MM.1S (cell line): ENCODE measurements at places on chromosomes 3 and 15.
A peak's percentile ranks its signal among the peaks of the same experiment; 100 is the strongest.

- H3K4me3 ChIP-seq = no peak overlapping the region
- no peaks in the 10 kb centered on the region for H3K36me3 ChIP-seq
- DNase-seq = no peak
- H3K27ac ChIP-seq = no peak overlapping the region
- H3K4me1 ChIP-seq = no peaks in the 10 kb centered on the region
Observed at GRCh38 chr3:60669636-60670035, 581.6 kb downstream of the FHIT start.

GRCh38 chr3:116492379-116492778 is 47.1 kb upstream of the LSAMP start:
- H3K27ac ChIP-seq = no peak overlapping the region
- no peak overlapping the region for H3K4me3 ChIP-seq
- H3K36me3 ChIP-seq = no peaks in the 10 kb centered on the region
- no peaks in the 10 kb centered on the region for H3K27me3 ChIP-seq

- no peak for DNase-seq
- H3K27me3 ChIP-seq = no peaks in the 10 kb centered on the region
- no peaks in the 10 kb centered on the region for H3K4me1 ChIP-seq
Observed at GRCh38 chr3:130991126-130991525, 35.5 kb downstream of the ASTE1 start.

DNA sequence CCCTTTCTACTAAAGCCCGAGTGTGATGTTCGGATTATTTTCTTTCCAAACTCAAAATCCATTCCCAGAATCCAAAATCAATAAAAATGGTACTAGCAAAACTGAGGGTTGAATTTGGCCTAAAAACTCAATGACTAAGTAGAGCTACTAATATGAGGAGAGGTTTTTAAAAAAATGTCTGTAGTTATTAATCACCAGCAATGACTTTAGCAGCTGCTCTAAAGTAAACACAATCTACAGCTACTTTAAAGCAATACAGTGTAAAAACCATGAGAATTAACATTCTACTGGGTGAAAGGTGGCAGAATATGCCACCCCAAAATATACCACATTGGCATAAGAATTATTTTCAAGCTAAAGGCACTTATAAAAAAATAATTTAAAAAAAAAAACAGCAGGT is 23.5 kb downstream of the FHIT start:
- DNase-seq = no peak
- no peaks in the 10 kb centered on the region for H3K36me3 ChIP-seq
- H3K27ac ChIP-seq = no peak overlapping the region
- no peak overlapping the region for H3K4me3 ChIP-seq
- H3K27me3 ChIP-seq = no peaks in the 10 kb centered on the region

DNA sequence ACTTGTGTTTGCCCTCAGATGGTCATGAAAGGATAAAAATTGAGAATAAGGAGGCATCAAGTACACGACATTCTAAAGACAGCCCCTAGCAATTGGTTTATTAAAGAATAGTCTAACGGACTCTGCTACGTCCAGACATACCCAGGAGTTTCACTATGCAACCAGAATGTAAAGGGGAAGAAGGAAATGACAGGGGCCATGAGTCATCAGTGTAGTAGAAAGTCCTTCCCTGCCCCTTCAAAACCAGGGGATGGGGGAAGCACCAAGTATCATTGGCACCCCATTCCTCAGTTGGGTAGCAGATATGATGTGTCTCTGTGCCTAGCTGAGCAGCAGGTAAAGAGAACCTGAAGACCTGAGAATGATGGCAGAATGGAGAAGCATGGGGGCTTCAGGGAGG is 367.4 kb downstream of the IL20RB start:
- no peak overlapping the region for H3K4me3 ChIP-seq
- no peak for DNase-seq
- H3K27me3 ChIP-seq = no peaks in the 10 kb centered on the region
- no peak overlapping the region for H3K27ac ChIP-seq
- no peaks in the 10 kb centered on the region for H3K4me1 ChIP-seq

GRCh38 chr3:57004229-57004628 is 56.2 kb upstream of the SPATA12 start:
- H3K4me1 ChIP-seq = no peaks in the 10 kb centered on the region
- no peak overlapping the region for H3K4me3 ChIP-seq
- H3K27ac ChIP-seq = no peak overlapping the region
- H3K27me3 ChIP-seq = no peaks in the 10 kb centered on the region
- no peaks in the 10 kb centered on the region for H3K36me3 ChIP-seq

GRCh38 chr3:182487143-182487542 is 306.2 kb upstream of the ATP11B start:
- DNase-seq = no peak
- no peaks in the 10 kb centered on the region for H3K27me3 ChIP-seq

DNA sequence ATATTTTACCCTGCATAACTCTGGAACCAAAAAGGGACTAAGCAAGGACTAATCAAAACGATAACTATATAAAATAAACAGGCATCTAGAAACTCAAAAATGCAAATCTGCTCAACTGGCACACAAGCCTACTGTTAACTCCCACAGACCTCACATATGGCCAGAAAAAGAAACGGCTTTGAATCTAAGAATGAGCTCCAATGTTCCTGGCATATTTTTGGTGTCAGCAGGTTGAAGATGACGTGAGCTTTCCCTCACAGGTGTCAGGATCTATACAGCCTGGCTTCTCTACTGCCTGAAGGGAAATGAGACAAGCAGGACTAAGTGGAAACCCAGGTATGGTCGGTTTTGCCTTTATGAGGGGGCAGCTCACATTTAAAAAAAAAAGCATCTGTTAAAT is 120.1 kb upstream of the SPATA12 start:
- H3K36me3 ChIP-seq = no peaks in the 10 kb centered on the region
- no peak for DNase-seq
- no peak overlapping the region for H3K4me3 ChIP-seq
- H3K4me1 ChIP-seq = no peaks in the 10 kb centered on the region
- H3K27ac ChIP-seq = no peak overlapping the region

DNA sequence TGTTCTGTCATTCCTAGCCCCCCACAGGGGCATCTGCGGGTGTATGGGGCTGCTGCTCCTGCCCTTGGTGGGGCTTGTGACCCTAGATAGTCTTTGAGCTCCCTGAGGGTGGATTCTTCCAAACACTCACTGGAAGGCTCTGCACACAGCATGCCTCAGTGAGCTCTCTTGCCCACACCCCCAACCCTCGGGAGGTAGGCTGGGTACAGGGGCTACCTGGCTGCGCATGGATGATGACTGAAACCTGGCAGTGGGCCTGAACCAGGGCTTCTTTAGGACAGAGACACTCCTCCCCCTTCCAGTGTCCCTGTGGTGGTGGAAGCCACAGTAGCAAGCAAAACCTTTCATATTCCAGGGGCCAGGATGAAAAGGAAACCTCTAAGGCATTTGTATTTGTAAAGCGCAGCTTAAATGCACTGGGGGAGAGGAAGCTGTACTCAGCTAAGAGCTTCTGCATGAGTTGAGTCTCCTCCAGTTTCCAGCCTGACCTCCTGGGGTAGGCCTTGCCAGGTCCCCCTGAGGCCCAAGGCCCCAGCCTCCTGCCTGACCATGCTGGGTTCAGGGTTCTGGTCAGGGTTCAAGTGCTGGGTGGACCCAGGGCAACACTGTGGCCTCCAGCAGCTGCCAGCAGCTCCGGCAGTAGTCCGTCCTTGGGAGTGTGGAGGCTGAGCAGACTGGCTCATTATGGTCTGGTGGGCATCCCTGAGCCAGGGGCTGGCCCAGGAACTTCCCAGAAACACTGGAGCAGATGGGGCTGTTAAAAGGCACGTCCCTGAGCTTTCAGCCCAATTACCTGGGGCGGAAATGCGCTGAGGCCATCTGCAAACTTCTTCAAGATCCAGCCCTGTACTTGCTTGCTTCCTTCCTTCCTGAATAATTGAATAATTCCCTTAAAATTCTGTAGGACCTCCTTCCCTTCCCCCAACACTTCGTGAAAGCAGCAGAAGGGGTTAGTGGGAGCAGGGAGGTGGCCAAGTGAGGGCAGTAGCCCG is 89.7 kb downstream of the HMG20A start:
- no peaks in the 10 kb centered on the region for H3K27me3 ChIP-seq
- no peak overlapping the region for H3K4me3 ChIP-seq
- no peak overlapping the region for H3K27ac ChIP-seq
- H3K36me3 ChIP-seq = no peaks in the 10 kb centered on the region
- DNase-seq = no peak
- H3K4me1 ChIP-seq = 0 out of 2 replicates have a peak, but pooled peaks cover 4% of the 10 kb centered on the region

DNA sequence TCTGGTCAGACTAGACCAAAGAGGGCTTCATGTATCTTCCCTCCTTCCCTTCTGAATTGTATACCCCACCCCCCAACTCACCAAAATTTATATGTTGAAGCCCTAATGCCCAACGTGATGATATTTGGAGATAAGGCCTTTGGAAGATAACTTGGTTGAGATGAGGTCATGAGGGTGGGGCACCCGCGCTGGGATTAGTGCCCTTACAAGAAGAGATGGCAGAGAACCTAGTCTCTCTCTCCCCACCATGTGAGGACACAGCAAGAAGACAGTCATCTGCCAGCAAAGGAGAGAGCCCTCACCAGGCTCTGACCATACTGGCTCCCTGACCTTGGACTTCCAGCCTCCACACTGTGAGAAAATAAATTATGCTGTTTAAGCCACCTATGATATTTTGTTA is 13.5 kb downstream of the PLCD1 start:
- no peak overlapping the region for H3K27ac ChIP-seq
- DNase-seq = no peak
- H3K4me1 ChIP-seq = no peaks in the 10 kb centered on the region
- H3K4me3 ChIP-seq = no peak overlapping the region

- no peak overlapping the region for H3K4me3 ChIP-seq
- H3K27ac ChIP-seq = no peak overlapping the region
- peaks cover 6% of the 10 kb centered on the region; the same call in 1 of the 2 replicates for H3K4me1 ChIP-seq
- H3K36me3 ChIP-seq = no peaks in the 10 kb centered on the region
- no peaks in the 10 kb centered on the region for H3K27me3 ChIP-seq
Observed at GRCh38 chr3:124246949-124247348, 255.0 kb upstream of the ROPN1 start.

GRCh38 chr3:56119575-56120349 is 348.5 kb downstream of the ERC2 start:
- no peaks in the 10 kb centered on the region for H3K4me1 ChIP-seq
- DNase-seq = no peak
- no peaks in the 10 kb centered on the region for H3K36me3 ChIP-seq
- H3K4me3 ChIP-seq = no peak overlapping the region

DNA sequence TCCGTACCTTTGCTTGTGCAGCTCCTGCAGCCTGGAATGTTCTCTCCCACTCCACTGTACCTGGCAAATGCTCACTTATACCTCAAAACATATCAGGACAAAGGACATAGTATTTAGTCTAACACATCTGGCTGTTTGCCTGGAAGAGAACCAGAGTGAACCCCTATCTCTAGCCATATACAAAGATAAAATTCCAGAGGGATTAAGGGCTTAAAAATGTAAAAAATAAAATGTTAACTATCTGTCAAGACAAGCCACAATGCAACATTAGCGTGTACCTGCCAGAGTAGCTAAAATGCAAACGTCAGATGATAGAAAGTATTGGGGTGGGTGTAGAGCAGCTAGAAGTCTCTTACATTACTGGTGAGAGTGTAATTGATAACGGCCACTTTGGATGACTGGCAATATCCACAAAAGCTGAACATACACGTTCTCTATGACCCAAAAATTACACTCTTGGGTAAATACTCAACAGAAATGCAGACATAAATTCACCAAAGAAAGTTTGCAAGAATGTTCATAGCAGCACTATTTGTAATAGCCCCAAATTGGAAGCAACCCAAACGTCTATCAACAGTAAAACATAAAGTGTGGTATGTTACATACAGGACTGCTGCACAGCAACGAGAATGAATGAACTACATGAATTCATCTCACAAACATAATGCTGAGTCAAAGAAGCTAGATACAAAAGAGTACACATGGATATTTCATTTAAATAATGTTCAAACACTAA is 18.2 kb upstream of the ADPGK start:
- peaks cover 3% of the 10 kb centered on the region; the same call in 1 of the 2 replicates for H3K4me1 ChIP-seq
- H3K27ac ChIP-seq = no peak overlapping the region
- H3K36me3 ChIP-seq = no peaks in the 10 kb centered on the region
- no peaks in the 10 kb centered on the region for H3K27me3 ChIP-seq

GRCh38 chr3:9399746-9400145 is 2.3 kb downstream of the SETD5 start:
- H3K4me1 ChIP-seq = peaks cover 25% of the 10 kb centered on the region
- peak overlapping the region; percentile 88 for H3K4me3 ChIP-seq
- peak; percentile 23 for DNase-seq
- H3K27me3 ChIP-seq = no peaks in the 10 kb centered on the region

DNA sequence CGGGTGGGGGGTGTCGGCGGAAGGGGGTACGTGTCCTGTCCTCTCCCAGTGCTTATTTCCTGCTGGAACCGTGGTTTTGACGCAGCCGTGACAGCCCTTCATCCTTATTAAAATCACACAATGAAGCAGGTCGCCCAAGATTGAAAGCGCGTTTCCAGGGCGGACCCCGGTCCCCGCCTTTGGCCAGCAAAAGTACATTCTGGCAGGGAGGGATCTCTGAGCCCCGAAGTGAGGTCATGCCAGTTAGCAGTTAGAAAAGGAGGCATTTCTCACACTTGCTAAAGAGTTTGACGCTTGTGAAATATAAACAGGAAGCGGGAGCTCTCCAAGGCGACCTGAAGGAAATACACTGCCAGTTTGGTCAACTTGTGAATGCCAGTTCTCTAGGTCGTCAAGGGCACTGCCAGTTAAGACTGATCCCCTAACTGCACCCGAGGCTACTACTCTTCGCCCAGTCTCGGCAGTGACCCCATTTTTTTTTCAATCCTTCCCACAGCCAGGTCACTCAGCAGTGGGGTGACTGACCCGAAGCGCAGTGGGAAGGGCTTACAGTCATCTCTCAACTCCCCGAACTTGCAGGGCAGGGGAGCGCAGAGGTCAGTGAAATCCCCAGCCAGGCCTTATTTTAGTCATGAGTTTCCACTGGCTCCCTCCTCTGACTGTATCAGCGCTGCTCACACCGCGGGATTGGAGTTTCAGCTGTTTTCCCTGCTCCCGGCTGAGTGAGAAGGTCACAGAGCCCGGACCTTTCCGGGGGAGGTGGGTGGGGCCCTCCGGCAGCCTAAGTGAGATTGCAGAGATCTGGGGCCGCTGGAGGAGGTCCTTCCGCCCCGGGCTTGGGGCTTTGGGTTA is 2.0 kb upstream of the BHLHE40 start:
- H3K4me1 ChIP-seq = peaks cover 12% of the 10 kb centered on the region
- DNase-seq = peak; percentile 39
- no peaks in the 10 kb centered on the region for H3K27me3 ChIP-seq
- no peaks in the 10 kb centered on the region for H3K36me3 ChIP-seq
- peak overlapping the region; percentile 96 for H3K27ac ChIP-seq
- H3K4me3 ChIP-seq = peak overlapping the region; percentile 78

DNA sequence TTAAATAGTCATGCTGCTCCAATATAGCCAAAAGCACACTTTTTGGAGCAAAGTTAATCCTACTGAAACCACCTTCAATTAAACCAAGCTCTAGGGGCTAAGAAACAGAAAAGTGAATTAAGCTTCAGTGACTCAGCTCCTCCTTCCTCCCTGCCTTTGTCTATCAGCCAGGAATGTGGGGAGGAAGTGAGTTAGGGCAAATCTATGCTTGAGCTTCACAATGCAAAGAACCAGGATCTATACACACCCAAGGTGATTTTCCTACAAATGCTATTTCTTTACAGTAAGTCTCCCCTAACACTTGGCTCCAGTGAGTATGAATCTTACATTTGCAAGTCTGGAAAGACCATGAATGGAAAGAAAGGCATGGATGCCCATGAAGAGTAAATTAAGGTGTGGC is 212.1 kb downstream of the P3H2 start:
- no peaks in the 10 kb centered on the region for H3K36me3 ChIP-seq
- H3K4me3 ChIP-seq = no peak overlapping the region
- H3K4me1 ChIP-seq = no peaks in the 10 kb centered on the region
- no peaks in the 10 kb centered on the region for H3K27me3 ChIP-seq
